Type B pancreatic cell (in vitro differentiated cells): ENCODE measurements at places on chromosomes 13 and 19. TPM values are rescaled to one million over a fixed set of nuclear protein-coding genes. Genes with fewer than 3 reads are reported as not detected.

GRCh38 chr19:10378124-10378523 is 2.2 kb downstream of the TYK2 start:
- DNase-seq = no peak

GRCh38 chr19:4088975-4089374 is 22.3 kb upstream of the ZBTB7A start:
- DNase-seq = no peak

EFNB2 gene
- total RNA-seq = 48.6 and 67.1 TPM in 2 replicates

DNAAF3 gene
- 5.9 and 12.2 TPM in 2 replicates for total RNA-seq
